ENCODE measurements at places on chromosomes 3 and 15. TPM values are rescaled to one million over a fixed set of nuclear protein-coding genes. Genes with fewer than 3 reads are reported as not detected.

- H3K4me3 ChIP-seq: no peak overlapping the region
- H3K36me3 ChIP-seq: no peaks in the 10 kb centered on the region
- no peak overlapping the region for H3K27ac ChIP-seq
- H3K4me1 ChIP-seq: peaks cover 9% of the 10 kb centered on the region
These were observed 60.2 kb upstream of the TSEN2 start for GRCh38 chr3:12423918-12424630.

The CCR8 gene
- not detected for total RNA-seq

DNA sequence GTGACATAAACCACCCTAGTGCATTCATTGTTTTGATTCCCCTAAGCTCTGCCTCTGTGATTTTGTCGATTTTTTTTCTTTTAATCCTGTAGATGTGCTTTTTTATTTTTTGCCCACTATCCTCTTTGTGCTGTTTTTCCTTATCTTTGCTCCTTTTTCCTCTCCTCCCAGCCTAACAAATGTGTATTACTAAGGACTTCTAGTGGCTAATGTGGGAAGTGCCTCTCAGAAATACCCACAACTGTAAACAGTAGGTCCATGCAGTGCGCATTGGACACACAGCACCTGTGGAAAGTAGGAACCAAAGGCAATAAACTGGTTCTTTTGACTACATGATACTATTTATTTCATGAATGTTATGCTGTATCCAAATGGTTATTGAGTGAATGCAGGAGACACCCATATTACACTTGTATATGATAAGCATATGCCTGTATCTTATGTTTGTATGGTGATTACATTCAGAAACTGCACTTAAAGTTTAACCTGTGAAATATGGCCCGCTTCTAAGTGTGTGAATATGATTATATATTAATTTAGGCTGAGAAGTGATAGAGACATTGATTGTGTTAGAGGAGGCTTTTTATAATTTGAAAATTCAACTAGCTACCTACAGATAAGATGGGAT lies 147.8 kb downstream of the PLCL2 start:
- H3K27ac ChIP-seq: no peak overlapping the region
- peaks cover 14% of the 10 kb centered on the region for H3K4me1 ChIP-seq
- no peak overlapping the region for H3K4me3 ChIP-seq

DNA sequence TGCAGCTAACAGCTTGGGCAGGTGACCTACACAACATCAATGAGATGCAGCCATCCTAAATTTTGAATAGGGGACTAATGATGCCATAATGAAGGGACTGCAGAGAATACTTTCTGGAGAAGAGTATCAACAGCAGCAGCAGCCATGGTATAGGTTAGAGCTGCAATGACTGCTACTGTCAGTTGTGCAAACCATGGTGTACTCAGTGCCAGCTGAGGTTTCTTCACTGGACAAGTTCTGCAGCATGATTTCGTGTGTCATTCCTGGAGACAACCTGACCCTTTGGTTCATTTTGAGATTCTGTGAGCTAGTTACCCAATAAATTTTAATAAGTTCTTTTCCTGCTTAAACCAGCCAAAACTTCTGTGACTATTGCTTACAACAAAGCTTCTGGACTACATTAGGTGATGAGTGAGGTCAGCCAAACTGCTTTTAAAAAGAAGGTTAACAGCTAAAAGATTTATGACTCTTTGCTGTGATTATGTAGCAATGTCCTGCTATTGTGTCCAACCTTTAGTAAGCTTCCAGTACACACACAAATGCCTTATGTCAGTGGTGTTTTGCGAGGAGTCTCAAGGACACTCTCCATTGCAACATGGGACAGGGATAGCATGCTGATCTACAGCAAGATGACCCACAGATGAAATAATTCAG lies 4.8 kb upstream of the DAZL start:
- H3K27ac ChIP-seq: no peak overlapping the region
- DNase-seq: no peak
- no peaks in the 10 kb centered on the region for H3K27me3 ChIP-seq

The SLC22A13 gene
- total RNA-seq: 0.21 TPM

The ISLR gene
- 0.68 TPM for total RNA-seq

DNA sequence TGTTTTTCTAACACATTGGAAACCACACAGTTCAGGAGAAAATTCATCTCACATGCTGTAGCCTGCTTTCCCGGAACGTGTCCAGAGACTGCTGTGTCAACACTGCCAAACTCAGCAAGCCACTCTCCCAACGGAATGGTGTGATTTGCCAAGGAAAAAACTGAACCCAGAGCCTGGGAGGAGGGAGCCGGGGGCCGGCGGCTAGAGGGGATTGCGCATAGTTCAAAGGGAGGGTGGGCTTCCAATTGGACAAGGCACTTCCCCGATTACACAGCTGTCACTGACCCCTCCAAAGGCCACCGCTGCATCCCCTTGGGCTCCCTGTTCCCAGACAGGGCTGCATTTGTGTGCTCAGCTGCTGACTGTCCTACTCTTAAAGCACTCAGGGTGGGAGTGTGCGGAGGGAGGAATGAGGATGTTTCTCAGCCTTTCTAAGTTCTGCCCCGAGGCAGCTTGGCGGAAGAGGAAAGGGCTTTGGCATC lies 256.2 kb downstream of the ZNF621 start:
- H3K36me3 ChIP-seq: no peaks in the 10 kb centered on the region
- peaks cover 13% of the 10 kb centered on the region for H3K4me1 ChIP-seq
- DNase-seq: no peak
- no peak overlapping the region for H3K27ac ChIP-seq
- H3K27me3 ChIP-seq: no peaks in the 10 kb centered on the region

GRCh38 chr3:2771193-2771592 lies 339.0 kb downstream of the IL5RA start:
- H3K36me3 ChIP-seq: no peaks in the 10 kb centered on the region
- no peak overlapping the region for H3K4me3 ChIP-seq
- DNase-seq: no peak
- H3K27me3 ChIP-seq: peaks cover 4% of the 10 kb centered on the region
- peaks cover 20% of the 10 kb centered on the region for H3K4me1 ChIP-seq

The CDHR4 gene
- total RNA-seq: 0.12 TPM

The CCDC39 gene
- 3.3 TPM for total RNA-seq

DNA sequence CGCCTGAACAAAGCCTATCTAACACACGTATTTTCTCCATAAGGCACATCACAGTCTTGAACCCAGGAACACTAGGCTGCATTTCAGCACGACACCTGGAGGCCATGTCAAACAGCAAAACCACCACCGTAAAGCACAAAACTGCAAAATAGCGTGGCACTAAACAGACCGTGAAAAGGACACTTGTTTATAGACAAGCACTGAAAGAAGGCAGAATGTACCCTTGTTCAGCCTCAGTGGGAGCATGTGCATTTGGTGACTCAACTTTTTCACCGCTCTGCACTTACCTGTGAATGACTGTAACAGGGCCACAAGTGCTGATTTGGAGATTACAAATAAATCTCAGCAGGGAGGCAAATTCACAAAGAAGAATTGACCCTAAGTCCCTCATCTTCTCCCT lies 80.8 kb downstream of the ISG20 start:
- no peak overlapping the region for H3K27ac ChIP-seq
- no peak overlapping the region for H3K4me3 ChIP-seq
- H3K27me3 ChIP-seq: no peaks in the 10 kb centered on the region
- H3K36me3 ChIP-seq: no peaks in the 10 kb centered on the region
- DNase-seq: no peak
